ENCODE measurements at places on chromosomes 12 and 14. TPM values are rescaled to one million over a fixed set of nuclear protein-coding genes. Genes with fewer than 3 reads are reported as not detected.

GNG2 gene
- total RNA-seq: 105 TPM

SOAT2 gene
- not detected for total RNA-seq

TSHR gene
- total RNA-seq: not detected

HEBP1 gene
- 13.8 TPM for total RNA-seq

EMC9 gene
- total RNA-seq: 30.3 TPM

OVCH1 gene
- not detected for total RNA-seq

TSPAN9 gene
- 1.0 TPM for total RNA-seq

REC8 gene
- 33.8 TPM for total RNA-seq

KRT75 gene
- not detected for total RNA-seq

C1QL4 gene
- not detected for total RNA-seq

GABARAPL1 gene
- total RNA-seq: 1.5 TPM

TAS2R19 gene
- 3.9 TPM for total RNA-seq

GZMB gene
- 4,487 TPM for total RNA-seq

GPR84 gene
- 1.5 TPM for total RNA-seq

SIX6 gene
- not detected for total RNA-seq

LRP1 gene
- 0.28 TPM for total RNA-seq

ZNF385A gene
- 1.2 TPM for total RNA-seq

NEUROD4 gene
- total RNA-seq: not detected

TSPAN8 gene
- not detected for total RNA-seq

CPSF2 gene
- 120 TPM for total RNA-seq

DBX2 gene
- total RNA-seq: not detected

SLC38A4 gene
- total RNA-seq: not detected

PAPLN gene
- 0.54 TPM for total RNA-seq

KCNA5 gene
- not detected for total RNA-seq

SUOX gene
- 9.3 TPM for total RNA-seq

Measured in activated CD4-positive, alpha-beta T cell treated with anti-CD3 and anti-CD28 coated beads, Interleukin-2, amount 10 ng/mL, durations not matched to agents 24 days and 14 days (primary cell).